DMS53 (cell line): ENCODE measurements at places on chromosomes 2 and 18.
A peak's percentile ranks its signal among the peaks of the same experiment; 100 is the strongest.

DNA sequence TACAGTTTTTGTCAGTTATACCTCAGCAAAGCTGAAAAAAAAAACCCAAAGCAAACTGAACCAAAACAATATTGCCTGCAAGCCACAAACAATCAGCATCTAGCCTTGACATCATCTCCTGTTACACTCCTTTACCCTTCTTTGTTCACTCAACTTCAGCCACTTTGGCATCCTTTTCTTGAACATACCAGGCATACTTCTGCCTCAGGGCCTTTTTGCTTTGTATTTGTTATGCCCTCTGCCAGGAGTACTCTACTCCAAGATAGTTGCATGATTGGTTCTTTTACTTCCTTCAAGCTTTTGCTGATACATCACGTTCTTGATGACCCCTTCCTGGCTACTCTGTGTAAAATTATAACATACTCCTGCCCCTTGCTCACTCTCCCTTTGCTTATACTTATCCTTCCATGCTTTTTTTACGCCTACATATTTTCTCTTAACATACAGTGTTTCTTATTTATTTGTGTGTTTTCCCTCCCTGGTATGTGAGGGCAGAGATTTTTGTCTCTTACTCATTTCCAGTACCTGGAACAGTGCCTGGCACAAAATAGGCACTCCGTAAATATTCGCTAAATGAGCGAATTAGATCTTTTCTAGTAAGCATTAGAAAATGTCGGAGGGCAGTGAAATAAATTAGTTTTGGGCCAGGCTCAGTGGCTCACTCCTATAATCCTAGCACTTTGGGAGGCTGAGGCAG lies 12.7 kb downstream of the ABI2 start:
- no peak for DNase-seq

DNA sequence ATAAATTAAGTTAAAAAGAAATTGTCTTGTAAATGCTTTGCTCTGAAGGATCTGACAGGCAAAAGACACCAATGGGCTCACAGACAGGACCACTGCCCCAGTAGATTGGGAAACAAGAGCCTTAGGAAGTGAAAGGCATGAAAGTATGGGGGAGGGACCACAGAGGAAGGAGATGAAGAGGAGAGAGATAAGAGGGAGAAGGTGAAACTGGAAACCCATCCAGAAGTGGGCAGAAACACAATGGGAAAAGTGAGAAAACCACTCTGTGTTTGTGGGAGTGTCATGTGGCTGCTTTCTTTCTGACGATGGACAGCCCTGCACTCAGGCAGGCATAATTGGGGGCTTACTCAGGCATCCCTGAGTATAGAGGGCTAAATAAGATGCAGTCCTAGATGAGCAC lies 101.5 kb upstream of the STON1 start:
- no peak for DNase-seq

DNA sequence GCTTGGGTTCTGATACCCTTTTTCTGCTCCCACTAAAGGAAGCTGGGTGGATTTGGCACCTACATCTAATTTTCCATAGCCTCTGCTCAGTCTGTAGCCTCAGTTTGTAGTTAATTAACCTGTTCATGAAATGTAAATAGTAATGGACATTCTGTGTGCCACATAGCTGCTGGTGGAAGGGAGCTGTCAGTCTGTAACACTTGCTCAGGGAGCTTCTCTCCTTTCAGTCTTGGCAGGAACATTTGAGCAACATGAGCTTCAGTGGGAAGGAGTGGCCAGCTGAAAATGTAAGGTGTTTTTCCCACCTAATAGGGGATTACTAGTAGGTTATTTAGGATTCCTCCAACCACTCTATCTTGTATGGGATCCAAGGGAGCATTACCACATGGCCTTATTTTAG lies 203.4 kb downstream of the ASXL3 start:
- no peak for DNase-seq

DNA sequence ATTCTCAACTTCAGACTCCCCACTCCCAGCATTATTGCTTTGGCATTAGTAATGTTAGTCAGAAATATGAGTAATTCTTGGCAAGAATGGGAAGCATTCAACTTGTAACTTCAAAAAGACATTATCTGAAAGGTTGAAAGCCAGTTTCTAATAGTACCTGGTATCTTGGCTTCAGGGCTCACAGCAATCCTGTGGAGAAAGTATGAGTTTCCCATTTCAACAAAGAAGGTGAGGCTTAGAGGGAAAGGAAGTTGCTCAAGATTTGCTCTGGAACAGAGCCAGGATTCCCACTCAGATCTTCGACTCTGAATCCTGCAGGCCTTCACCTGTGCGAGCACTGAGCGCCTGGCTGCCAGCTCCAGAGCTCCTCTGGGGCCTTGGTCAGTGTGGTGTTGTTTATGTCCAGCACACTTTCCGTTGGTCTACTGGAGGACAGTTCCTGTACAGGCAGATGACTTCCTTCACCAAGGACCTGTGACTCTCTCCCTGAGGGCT lies 136.1 kb downstream of the MCFD2 start:
- no peak for DNase-seq

DNA sequence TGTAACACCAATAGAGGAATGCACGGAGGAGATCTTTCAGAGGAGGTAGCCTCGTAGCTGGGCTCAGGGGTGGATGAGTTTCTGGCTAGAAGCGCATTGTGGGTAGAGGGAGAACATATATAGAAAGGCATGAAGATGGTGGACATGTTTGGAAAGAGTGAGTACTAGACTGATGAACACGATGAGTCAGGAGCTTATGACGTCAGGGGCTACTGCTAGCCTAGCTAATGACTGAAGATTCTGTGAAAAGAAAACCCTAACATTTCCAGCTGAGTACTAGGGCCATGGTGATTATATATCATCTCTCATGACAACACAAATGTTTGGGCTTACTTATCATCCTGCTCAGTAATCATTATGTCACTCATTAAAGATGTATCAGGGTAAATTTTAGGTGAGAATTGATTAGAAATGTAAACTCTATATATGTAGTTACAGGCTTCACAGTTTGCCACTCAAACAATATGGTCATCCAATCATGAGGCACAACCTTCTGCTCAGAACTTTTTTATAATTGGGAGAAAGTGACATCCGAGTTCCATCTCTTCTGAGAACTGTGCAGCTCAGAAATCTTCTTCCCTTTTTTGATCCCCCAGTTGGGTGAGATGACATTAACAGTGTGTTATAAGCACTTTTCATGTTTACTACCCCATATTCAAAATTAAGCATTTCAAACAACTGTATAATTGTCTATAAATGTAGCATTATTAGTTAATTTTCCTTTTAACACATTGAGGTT lies 22.2 kb upstream of the IL1RN start:
- peak; percentile 16 for DNase-seq
